ENCODE measurements at places on chromosomes 5 and 9.
A peak's percentile ranks its signal among the peaks of the same experiment; 100 is the strongest.

- DNase-seq, result no peak
These were observed 248.2 kb downstream of the EFNA5 start for GRCh38 chr5:107422494-107422893.

- DNase-seq, result no peak
These were observed 56.7 kb downstream of the PCDH1 start for GRCh38 chr5:141821430-141821925.

DNA sequence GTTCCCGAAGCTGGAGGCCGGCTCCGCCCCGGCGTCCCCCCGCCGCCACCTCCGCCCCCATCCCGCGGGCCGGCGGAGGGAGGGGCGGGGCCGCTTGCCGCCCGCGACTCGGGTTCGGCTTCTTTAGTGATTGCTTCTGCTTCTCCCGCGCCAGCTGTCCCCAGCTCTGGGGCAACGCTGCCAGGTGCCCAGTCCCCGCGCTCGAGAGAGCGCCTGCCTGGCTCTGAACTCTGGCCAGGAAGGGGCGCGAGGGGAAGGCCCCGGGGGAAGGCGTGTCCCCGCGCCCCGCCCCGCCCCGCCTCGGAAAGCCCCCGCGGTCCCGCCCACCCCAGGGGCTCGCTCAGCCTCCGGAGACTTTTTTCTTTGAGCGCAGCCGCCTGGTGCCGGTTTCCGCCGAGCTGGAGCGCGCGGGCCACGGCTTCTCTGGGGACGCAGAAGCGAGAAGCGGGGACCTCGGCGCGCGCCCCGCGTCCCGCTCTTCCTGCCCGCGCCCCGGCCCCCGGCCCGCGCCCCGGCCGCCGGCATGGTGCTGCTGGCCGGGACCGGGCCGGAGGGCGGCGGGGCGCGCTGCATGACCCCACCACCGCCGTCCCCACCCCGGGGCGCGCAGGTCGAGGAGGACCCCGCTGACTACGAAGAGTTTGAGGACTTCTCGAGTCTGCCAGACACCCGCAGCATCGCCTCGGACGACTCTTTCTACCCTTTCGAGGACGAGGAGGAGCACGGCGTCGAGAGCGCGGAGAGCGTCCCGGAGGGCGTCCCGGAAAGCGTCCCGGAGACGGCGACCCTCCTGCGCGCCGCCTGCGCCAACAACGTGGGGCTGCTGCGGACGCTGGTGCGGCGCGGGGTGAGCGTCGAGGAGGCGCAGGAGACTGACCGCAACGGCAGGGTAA lies at the start of gene ANKRD33B:
Gene ANKRD33B (plus strand): TSS at position 126 of the 893 bp plus-strand sequence. CDS start 398 bp downstream, at position 524.
- peak; percentile 43 for DNase-seq

GRCh38 chr9:91276513-91276912 lies 85.2 kb downstream of the AUH start:
- no peak for DNase-seq

- no peak for DNase-seq
These were observed 167.9 kb downstream of the DENND1A start for GRCh38 chr9:123761905-123762605.

- peak; percentile 2 for DNase-seq
These were observed 46.3 kb downstream of the PTCD2 start for GRCh38 chr5:72366324-72366976.

DNA sequence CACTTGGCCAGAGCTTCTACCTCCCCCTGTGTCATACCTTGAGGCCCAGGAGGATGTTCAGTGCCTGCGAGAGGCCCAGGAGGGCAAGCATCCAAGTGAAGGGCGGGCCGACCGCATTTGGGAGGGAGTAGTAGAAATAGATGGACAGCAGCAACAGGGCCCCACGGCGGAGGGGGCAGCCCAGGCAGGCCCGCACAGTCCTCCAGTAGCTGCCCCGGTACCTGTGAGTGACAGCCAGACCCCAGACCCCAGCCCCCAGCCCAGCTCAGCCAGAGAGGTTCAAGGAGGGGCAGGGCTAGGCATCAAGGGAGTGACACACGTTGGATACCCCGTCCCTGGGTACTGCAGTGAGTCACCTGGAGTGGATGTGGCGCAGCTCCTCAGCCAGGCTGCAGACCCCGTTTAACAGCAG lies 1.4 kb downstream of the STING1 start:
- DNase-seq, result peak; percentile 18

GRCh38 chr5:10355071-10355889 lies 1.8 kb downstream of the MARCHF6 start:
- no peak for DNase-seq

DNA sequence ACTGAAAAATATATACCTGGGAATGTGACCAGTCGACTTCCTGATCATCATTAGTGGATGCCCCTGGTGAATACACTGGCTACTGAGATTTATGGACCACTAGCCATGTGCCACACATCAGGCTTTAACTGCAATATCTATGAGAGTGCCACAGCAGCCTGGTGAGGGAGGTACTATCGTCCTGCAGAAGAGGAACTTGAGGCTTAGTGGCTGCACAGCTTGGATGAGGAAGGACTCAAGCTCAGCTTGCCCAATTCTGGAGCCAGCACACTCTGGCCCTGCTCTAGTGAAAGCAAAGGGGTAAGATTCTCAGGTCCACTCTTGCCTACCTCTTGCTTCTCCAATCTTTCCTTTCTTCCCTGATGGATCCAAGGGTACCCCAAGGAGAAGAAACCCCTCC lies 129.3 kb downstream of the ENTREP1 start:
- no peak for DNase-seq

GRCh38 chr5:1033606-1034420 lies 25.2 kb downstream of the NKD2 start:
- no peak for DNase-seq

GRCh38 chr9:5481322-5482040 lies 28.9 kb upstream of the PDCD1LG2 start:
- no peak for DNase-seq

DNA sequence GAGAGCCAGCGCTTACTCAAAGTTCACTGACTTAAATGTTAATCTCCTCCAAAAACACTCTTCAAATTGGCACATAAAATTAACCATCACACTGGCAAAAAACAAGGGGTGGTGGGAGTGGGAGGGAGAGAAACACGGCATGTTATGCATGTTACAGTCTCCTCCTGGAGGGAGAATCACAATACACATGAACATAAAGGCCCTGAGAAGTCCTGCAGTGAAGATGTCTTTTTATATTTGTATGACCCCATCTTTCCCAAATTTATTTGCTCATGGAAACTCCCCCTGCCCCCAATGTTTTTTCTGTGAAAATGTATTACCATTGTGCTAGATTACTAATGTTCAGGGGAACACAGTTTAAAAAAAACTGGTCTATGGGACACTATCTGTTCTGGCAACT lies 37.8 kb upstream of the ANKH start:
- no peak for DNase-seq

DNA sequence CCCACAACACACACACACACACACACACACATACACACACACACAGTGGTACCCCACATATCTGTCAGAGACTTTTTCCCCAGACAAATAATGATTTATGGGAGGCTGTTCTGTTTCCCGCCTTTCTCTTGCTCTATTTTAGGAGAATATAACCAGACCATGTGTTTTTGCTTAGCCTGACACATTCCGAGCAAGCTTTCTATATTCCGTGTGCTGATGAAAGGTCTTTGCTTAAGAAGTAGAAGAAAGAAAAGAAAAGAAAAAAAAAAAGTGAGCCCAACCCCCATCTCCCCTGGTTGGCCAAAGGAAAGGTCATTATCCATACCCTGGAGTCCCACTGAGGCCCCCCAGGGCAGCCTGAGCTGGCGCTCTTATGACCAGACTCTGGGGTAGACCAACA lies 338.6 kb downstream of the SLIT3 start:
- DNase-seq, result no peak
